ENCODE measurements at places on chromosomes 12 and 14. TPM values are rescaled to one million over a fixed set of nuclear protein-coding genes. Genes with fewer than 3 reads are reported as not detected.

DNA sequence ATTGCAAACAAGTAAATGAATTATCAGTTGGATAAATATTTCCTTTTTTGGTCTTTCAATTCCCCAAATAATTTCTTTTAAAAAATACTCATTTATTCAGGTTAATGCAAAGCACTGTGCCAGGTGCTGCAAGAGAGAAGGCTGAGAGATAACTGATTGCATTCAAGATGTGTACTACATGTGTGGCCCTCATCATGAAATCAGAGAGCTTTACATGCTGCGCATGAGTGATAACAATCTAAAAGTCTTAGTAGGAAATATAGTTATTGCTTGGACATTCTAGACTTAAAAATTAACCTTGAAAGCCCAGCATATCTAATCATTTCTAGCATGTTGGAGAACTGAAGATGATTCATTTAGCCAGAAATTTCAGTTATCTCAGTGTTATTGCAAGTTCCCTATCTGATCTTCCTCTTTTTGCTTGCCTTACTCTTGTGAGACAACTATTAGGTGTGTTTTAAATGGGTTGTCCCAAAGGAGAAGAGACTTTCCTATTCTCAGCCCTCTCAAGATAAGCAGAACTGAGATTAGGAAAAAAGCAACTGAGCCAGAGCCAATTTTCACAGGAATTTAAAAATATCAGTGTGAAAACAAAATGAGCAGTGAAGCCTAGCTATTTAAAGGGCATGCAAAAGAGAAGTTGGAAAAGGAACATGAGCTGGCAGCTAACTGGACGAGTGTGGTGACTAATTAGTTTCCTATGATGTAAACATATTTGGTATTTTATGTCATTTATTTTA is 60.9 kb downstream of the PLEKHA5 start:
- H3K27ac ChIP-seq: no peak overlapping the region
- no peak overlapping the region for H3K4me3 ChIP-seq
- no peaks in the 10 kb centered on the region for H3K27me3 ChIP-seq
- no peaks in the 10 kb centered on the region for H3K4me1 ChIP-seq

- H3K27ac ChIP-seq: no peak overlapping the region
- H3K27me3 ChIP-seq: no peaks in the 10 kb centered on the region
- no peaks in the 10 kb centered on the region for H3K4me1 ChIP-seq
- H3K36me3 ChIP-seq: no peaks in the 10 kb centered on the region
- no peak overlapping the region for H3K4me3 ChIP-seq
- no peak for DNase-seq
Measured at GRCh38 chr14:25953532-25954139, 644.2 kb downstream of the NOVA1 start.

GRCh38 chr14:65949711-65950516 is 536.3 kb upstream of the CCDC196 start:
- H3K27ac ChIP-seq: no peak overlapping the region
- no peaks in the 10 kb centered on the region for H3K4me1 ChIP-seq
- DNase-seq: peak; percentile 17
- H3K36me3 ChIP-seq: no peaks in the 10 kb centered on the region
- H3K27me3 ChIP-seq: no peaks in the 10 kb centered on the region

- no peak within 1 kb of the TSS for H3K27ac ChIP-seq
- no peaks in the 10 kb centered on the region for H3K27me3 ChIP-seq
- no peak for DNase-seq
- H3K36me3 ChIP-seq: no peaks in the 10 kb centered on the region
- no peaks in the 10 kb centered on the region for H3K4me1 ChIP-seq
Measured at GRCh38 chr12:132618683-132619043, at the start of gene P2RX2. Gene P2RX2, plus strand, starts transcription at chr12:132618776. Its CDS starts 41 bp downstream, at chr12:132618817.

DNA sequence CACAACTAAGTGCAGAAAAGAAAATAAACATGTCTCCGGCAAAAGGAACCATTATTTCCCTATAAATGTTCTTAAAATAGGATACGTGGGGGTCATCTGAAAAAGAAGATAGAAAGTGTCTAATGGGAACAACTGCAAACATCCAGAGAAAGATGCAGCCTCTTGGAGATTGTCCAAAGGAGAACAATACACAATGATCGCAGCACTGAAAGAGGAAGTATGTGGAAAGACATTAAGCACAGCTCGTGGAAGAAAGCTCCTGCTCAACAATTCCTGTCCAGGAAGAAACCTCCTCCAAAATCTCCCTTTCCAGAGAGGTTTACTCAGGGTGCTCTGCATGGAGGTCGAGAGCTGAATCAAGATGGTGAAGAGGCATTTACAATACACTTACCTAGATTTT is 2.5 kb upstream of the LALBA start:
- H3K27ac ChIP-seq: no peak overlapping the region
- H3K27me3 ChIP-seq: no peaks in the 10 kb centered on the region
- no peaks in the 10 kb centered on the region for H3K36me3 ChIP-seq
- no peak overlapping the region for H3K4me3 ChIP-seq

LRFN5 gene
- 5.3 TPM for total RNA-seq
